ENCODE measurements at places on chromosomes 11 and 22.

GRCh38 chr11:26188554-26188953, 143.4 kb upstream of the ANO3 start:
- no peak for DNase-seq

DNA sequence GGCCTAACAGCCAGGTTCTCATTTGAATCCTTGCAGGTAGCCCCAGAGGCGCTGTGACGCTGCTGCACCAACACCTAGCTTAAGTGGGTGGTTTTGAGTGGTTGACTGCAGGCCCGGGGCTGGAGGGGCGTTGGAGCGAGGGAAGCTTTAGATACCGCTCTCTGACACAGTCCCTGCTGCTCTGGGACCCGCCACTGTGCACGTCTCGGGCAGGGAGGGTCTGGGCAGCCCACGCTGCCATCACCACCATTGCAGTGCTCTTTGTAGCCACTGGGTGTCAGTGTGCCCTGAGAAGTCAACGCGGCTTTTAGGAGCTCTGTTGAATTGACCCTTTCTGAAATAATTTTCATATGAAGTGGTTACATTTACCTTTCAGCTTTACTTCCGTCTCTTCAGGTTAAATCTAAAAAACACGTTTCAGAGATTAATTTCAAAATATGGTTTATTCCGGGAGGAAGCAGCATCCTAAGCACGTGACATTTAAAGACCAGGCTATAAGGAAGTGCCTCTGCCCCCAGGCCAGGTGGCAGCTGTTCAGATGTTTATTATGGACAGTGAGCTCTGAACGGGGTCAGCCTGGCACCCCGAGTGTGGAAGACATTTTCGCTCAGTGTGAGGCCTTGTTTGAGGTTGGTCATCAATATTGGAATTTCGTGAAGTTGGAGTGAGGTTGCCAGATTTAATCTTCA, 30.9 kb upstream of the PARVB start:
- DNase-seq, result peak; percentile 59

DNA sequence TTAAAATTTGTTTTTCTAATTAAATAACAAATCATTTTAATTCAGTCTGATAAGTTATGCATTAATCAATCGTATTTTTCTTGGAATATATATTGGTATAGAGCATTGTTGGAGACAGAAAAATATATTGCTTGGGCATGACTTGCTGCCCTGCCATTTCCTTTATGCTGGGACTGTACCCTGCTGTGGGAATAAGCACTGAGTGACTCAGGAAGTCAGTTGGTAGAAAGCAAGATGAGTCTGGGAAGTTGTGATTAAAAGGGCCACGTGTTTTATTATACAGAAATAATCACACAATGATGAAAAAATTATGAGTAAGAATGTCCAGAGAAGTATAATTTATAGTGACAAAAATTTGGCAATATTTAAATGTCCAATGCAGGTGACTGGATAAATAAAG, 139.5 kb downstream of the KIF18A start:
- no peak for DNase-seq

GRCh38 chr11:112565551-112565950, 304.9 kb upstream of the PLET1 start:
- no peak for DNase-seq

DNA sequence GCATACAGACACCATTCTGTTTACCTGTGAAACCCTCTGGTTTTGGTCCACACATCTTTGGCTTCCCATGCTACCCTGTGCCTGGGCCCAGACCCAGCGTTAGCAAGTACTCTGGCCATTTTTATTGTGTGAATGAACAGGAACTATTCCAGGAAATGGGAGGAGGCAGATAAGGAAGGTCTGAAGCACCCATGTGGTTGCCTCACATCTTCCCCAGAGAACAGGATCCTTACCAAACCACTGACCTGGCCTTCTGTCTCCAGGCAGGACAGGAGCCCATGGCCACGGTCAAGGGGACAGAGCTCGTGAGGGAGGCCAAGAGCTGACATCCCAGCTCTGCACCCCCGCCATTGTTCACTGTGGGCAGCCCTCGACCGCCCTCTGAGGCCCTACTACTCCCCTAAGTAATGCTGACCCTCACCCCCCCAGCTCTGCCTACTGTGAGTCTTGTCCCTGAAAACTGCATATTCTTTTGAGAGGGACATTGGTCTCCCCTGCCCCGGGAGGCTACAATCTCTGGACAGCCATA, 97.7 kb upstream of the TP53I11 start:
- DNase-seq, result no peak

- DNase-seq, result no peak
These were observed 270.8 kb downstream of the SBF2 start for GRCh38 chr11:10023212-10023611.

DNA sequence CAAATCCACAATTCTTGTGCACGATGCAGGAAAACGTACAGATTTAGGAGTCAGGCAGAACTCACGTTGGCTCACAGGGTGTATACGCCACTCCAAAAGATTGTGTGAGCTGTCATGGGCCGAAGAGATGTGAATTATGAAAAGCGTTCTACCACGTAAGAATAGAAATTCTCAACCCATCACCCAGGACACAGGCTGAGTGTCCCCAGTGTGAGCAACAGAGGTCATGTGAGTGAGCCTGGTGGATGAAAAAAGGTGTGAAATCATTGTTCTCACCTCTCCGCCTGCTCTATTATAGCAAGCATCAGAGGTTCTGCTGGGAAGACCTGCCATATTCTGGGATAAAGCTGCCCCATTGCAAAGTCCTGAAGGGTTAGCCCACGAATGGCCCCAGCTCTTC, 235.0 kb downstream of the MN1 start:
- DNase-seq, result no peak

GRCh38 chr11:60193687-60194433, 11.0 kb upstream of the MS4A6A start:
- DNase-seq, result peak; percentile 46

- no peak for DNase-seq
These were observed 34.4 kb upstream of the HEPHL1 start for GRCh38 chr11:93986716-93987115.

DNA sequence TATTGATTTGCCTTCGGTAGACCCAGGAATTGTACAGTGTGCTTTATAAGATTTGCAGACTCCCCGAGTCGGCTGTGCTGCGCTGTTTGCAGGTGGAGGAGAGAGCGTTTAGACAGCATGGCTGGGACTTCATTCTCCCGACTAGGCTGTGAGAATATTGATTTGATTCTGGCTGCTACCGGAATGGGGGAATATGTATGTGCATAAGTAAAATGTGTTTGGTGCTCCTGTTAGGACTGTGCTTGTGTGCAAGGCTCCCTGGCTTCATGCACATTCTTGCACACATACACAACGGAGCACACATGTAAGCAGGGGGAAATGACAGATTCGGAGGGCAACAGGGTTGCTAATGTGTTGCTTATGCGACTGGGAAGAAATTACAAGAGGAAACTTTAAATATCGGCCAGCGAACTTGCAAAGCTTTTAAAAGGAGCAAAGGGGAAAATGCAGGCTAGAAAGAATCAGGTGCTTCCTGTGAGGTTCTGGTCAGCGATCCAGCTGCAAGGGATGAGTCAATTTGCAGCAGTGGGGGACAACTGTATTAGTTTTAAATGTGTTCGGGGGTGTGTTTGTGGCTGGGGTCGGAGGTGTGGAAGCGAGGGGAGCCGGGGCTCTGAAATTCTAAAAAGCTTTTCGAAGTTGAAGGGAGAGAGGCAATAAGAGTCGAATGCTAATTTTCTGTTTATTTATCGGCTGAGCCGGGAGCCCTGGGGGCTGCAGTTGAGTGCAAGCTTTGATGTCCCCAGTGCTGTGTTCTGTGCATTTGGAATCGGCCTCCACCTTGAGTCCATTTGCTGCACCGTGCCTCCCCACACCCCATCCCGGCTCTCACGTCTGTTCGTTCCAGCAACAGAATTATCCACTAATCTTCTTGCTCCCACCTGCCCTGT, 731 bp downstream of the NTM start:
- DNase-seq, result no peak

DNA sequence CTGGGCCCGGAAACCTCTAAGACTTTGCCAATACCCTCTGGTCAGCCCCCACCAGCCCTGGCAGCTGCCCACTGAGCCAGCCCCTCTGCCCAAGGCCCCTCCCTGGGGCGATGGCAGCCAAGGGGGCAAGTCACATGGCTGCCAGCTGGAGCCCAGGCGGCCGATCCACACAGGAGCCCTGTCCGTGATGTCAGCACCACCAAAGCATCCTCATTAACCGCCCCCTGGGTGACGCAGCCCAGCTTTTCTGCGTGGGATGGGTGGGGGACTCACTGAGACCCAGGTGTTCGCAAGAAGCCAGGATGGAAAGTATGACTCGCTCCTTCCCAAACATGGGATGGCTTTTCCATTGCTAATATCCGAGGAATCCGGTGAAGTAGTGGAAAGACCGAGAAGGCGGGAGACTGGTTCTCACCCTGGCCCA, 46.6 kb upstream of the WNT7B start:
- DNase-seq, result no peak

GRCh38 chr11:78533399-78533798, 41.3 kb downstream of the NARS2 start:
- DNase-seq, result no peak

DNA sequence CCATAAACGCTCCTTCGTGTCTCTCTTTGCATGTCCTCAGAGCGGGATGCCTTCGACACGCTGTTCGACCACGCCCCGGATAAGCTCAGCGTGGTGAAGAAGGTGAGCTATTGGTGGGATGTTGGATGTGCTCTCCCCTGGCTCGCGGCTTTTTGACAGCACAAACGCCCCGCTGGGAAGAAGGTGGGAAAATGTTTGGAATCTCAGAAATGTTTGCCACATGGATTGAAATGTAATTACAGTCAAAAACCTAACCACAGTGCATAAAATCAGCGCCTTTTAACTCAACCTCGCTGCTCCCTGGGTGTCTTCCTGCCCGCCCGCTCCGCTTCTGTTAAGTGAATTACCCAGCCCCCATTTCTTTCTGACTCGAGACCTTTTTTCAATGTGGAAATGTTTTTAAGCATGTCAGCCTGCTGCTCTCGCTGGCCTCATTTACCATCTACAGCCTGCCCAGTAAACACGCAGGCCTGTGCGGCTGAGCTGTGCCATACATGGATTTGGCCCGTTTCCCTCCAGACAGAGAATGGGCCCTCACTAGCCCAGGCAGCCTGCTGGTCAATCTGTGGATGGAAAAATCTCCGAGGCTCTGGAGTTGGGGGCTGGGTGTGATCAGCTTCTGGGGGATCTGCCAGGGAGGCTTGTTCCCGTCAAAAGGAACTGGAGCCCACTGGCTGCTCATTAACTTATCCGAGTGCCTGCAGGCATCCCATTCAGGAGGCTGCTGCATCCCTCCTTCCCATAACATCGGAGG, 32.7 kb upstream of the PARVG start:
- no peak for DNase-seq

- no peak for DNase-seq
These were observed 50.2 kb downstream of the AP2A2 start for GRCh38 chr11:975827-976226.
